ENCODE measurements at places on chromosomes 2 and 18.

DNA sequence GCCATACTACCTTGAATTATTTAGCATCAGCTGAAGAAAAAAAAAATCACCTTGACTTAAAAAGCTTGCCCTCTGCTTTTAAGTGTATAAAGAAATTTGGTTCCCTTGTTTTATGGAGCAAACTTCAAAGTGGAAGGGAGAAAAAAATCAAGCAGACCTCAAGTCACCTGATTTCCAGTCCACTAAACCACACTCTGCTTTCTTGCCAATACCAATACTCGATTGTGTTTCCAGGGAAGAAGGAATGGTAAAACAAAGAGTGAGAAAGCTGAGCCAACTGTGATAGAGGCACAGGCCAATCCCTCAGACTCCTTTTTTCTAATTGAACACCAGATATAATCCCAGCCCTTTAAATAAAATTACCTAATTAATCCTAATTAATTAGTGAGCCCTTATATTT, 587.3 kb downstream of the ARHGAP15 start:
- peaks cover 7% of the 10 kb centered on the region for H3K4me1 ChIP-seq
- no peak overlapping the region for H3K4me3 ChIP-seq
- no peak for DNase-seq
- H3K27me3 ChIP-seq, result no peaks in the 10 kb centered on the region
- H3K27ac ChIP-seq, result peak overlapping the region; percentile 57

DNA sequence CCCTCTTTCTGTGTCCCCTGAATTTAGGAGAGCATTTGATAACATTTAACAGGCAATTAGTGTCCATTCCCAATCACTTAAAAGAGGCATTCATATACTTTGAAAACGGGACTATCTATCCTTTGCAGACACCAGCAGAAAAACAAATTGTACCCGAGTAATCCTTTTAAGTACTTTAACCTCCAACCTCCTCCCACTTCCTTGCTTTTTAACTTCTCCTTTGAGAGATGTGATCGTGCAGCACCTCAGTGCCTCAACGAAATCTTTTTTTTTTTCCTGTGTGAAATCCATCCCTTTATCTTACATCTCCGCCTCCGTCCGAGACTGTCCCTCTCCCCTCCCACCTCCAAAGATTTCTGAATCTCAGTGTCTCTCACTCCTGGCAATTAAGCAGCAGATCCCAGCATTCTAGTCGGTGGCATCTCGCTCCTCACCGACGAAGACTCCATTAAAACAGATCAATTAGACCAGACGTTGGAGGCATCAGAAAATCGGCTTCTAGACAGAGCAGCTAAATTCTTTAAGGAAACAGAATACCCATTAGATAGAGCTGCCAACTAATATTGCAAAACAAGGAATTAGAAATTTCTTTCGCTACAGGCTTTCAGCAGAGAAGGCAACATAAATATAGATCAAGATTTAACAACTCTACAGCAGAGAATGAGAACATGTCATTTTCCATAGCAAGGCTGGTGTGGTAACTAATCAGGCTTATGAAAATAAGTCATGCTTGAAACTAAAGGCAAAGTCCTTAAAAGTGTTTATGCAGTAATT, 1.9 kb upstream of the TMEFF2 start:
- no peaks in the 10 kb centered on the region for H3K36me3 ChIP-seq
- H3K27ac ChIP-seq, result no peak overlapping the region
- peaks cover 89% of the 10 kb centered on the region for H3K27me3 ChIP-seq
- H3K4me3 ChIP-seq, result peak overlapping the region; percentile 34
- DNase-seq, result no peak
- peaks cover 25% of the 10 kb centered on the region for H3K4me1 ChIP-seq

DNA sequence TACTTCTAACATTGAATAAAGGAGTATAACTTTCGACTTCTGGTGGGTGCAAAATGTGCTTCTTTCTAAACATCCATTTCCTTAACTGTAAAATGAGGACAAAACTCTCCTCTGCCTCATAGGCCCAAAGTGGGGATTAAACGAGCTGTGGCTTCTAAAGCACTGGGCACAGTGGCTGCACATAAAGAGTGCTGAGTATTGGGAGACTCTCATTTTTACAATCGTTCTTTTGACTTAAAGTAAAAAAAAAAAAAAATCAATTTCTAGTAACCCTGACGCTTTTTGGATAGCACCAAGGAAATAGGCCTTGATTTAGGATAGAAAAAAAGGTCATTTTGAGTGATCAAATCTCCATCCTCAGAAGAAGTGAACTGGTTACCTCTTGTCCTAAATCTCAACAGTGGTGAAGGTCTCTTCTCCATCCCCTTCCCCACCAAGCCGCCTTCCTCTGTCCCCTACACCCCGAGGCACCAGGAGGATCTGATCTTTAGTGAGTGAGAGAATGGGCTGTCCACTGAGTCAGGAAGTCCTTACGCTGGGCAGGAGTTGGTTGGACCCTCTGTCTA, 161.6 kb downstream of the DDX1 start:
- H3K4me1 ChIP-seq, result no peaks in the 10 kb centered on the region
- no peaks in the 10 kb centered on the region for H3K27me3 ChIP-seq
- no peak for DNase-seq
- no peaks in the 10 kb centered on the region for H3K36me3 ChIP-seq
- no peak overlapping the region for H3K27ac ChIP-seq

GRCh38 chr18:62379051-62379450, 53.9 kb downstream of the TNFRSF11A start:
- H3K4me3 ChIP-seq, result no peak overlapping the region
- no peaks in the 10 kb centered on the region for H3K27me3 ChIP-seq
- H3K27ac ChIP-seq, result no peak overlapping the region
- H3K36me3 ChIP-seq, result no peaks in the 10 kb centered on the region
- DNase-seq, result no peak
- H3K4me1 ChIP-seq, result no peaks in the 10 kb centered on the region

DNA sequence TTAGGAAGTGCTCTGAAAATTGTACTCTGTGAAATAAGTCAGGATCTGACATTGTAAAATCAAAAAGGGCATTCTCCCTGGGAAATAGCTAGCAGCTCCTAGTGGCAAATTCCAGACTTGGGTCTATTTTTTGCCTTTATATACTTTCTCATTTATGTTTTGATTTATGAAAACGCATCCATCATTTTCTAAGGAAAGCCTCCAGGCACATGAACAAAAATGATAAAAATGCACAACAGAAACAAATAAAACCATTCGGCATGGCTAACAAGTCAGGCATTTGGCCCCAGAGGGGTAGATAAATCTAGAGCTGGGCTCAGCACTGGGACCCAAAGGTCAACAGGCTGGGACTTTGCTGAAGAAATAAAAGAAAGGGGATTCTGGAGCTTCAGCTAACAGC, 167.0 kb downstream of the BCL11A start:
- H3K4me1 ChIP-seq, result no peaks in the 10 kb centered on the region
- no peaks in the 10 kb centered on the region for H3K36me3 ChIP-seq
- no peak for DNase-seq
- H3K27ac ChIP-seq, result no peak overlapping the region

DNA sequence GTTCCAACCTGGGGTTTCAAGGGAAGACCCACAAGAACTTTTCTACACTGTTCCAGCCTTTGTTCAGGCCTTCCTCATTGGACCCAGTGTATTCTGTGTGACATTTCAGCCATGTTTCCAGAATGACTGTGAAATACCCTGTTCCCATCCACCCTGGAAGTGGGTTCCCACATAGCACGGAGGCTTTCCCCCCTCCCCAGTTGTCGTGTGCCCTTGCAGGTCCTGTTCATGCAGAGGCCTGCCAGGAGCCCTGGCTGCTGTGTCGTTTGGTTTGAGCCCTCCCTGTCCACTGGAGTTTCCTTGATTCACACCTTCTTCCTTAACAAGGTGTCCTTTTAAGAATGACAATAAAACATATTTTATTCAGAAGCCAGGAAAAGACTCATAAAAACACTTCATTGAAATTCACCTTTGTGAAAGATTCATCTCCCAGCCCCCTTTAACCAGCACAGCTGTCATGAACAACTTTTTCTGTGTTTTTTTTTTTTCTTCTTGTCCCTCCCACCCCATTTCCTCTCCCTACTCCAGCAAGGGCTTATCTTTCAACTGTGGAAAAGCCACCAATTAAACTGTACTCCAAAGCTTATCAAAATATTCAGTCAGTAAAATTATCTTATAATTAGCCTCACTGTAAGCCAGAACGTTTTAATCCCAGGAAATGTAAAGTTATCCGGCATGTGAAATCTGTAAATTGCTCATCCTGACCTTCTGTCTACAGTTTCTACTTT, 106.4 kb downstream of the ACOXL start:
- DNase-seq, result no peak
- no peaks in the 10 kb centered on the region for H3K27me3 ChIP-seq
- no peaks in the 10 kb centered on the region for H3K4me1 ChIP-seq
- no peak overlapping the region for H3K4me3 ChIP-seq
- H3K36me3 ChIP-seq, result no peaks in the 10 kb centered on the region

DNA sequence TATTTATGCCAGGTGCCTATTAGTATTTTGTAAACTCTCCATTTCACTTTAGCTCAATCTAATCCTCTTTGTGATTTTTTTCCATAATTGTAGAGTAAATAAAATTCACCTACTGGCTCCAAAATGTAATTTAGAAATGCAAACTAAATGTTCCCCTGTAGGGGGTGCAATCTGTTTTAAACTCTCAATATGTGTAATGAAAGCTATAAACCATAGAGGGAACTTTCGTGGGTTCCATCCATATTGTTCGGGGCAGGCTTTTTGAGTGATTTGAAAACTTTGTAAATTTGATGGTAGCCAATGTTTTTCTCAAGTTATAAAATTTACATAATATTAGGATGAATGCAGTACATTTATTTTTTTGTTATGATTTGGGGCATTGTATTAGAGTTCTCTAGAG, 49.4 kb downstream of the TSPYL6 start:
- H3K36me3 ChIP-seq, result no peaks in the 10 kb centered on the region
- no peaks in the 10 kb centered on the region for H3K27me3 ChIP-seq

DNA sequence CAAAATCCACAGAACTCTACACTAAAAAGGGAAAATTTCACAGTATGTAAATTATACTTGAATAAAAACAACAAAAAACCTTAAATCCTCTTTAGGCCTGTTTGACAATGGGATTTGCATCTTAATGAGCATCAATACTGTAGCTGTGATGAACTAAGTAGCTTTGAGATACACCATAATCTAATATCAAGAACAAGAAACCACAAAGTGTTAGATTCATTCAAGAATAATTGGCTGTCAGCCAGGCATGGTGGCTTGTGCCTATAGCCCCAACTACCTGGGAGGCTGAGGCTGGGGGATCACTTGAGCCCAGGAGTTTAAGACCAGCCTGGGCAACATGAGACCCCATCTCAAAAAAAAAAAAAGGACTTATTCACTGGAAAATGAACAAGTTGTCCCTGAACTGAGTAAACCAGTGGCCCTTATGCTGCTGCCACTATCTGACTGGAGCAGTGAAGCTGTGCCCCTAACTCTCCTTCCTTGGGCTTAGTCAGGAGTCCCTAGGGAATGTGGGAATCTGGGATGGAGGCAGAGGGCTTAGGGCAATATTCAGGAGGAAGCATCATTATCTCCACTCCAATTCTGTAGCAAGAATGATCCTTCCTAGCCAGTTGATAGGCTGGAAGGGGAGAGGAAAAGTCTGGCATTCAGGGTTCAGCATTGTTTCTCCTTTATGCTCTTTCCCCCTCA, 88.5 kb downstream of the PRKCE start:
- no peaks in the 10 kb centered on the region for H3K4me1 ChIP-seq
- DNase-seq, result no peak
- no peak overlapping the region for H3K4me3 ChIP-seq
- H3K27me3 ChIP-seq, result no peaks in the 10 kb centered on the region
- no peaks in the 10 kb centered on the region for H3K36me3 ChIP-seq

DNA sequence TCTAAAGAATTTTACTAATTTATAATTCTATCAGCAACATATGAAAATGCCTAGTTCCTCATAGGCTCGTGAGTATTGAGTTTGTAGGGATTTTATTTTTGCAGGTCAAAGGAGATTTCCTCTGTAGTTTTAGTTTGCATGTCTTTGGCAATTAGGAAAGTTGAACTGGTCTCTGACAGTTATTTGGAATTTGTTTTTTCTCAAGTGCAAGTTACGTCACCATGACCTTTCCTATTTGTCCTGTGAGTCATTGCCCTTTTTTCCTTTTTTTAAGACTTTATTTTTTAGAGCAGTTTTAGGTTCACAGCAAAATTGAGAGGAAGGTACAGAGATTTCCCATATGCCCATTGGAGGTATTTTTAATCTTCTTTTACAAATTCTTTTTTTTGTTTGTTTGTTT, 29.0 kb downstream of the RAMP1 start:
- H3K36me3 ChIP-seq, result no peaks in the 10 kb centered on the region
- no peak overlapping the region for H3K27ac ChIP-seq
- DNase-seq, result no peak
- no peaks in the 10 kb centered on the region for H3K27me3 ChIP-seq

GRCh38 chr2:224909885-224910573, 132.2 kb downstream of the DOCK10 start:
- H3K27ac ChIP-seq, result peak overlapping the region; percentile 81
- H3K27me3 ChIP-seq, result no peaks in the 10 kb centered on the region
- H3K36me3 ChIP-seq, result no peaks in the 10 kb centered on the region
- no peak overlapping the region for H3K4me3 ChIP-seq
- H3K4me1 ChIP-seq, result peaks cover 18% of the 10 kb centered on the region

GRCh38 chr18:58535340-58536201, 93.3 kb downstream of the ALPK2 start:
- H3K27ac ChIP-seq, result no peak overlapping the region
- H3K27me3 ChIP-seq, result no peaks in the 10 kb centered on the region
- no peaks in the 10 kb centered on the region for H3K36me3 ChIP-seq
- DNase-seq, result no peak
- H3K4me1 ChIP-seq, result no peaks in the 10 kb centered on the region

DNA sequence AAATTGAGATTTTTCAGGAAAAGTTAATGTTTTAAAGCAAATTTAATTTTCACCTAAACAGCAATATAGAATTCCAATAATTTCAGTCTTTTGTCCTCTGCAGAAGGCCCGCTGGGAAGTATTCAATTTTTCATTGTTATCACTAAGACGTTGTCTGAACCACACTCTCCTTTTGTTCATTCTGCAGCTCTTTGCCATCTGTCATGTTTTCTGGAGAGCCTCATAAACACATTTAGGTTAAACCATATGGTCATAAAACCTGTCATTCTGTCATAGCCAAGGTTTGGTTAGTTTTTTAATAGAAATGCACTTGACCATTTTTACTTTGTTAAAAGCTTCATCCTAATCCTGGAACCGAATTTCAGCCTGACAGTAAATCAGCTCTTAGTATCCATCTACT, 54.0 kb upstream of the PGAP1 start:
- no peak for DNase-seq
- peaks cover 20% of the 10 kb centered on the region for H3K4me1 ChIP-seq
- no peaks in the 10 kb centered on the region for H3K36me3 ChIP-seq
- H3K4me3 ChIP-seq, result no peak overlapping the region

DNA sequence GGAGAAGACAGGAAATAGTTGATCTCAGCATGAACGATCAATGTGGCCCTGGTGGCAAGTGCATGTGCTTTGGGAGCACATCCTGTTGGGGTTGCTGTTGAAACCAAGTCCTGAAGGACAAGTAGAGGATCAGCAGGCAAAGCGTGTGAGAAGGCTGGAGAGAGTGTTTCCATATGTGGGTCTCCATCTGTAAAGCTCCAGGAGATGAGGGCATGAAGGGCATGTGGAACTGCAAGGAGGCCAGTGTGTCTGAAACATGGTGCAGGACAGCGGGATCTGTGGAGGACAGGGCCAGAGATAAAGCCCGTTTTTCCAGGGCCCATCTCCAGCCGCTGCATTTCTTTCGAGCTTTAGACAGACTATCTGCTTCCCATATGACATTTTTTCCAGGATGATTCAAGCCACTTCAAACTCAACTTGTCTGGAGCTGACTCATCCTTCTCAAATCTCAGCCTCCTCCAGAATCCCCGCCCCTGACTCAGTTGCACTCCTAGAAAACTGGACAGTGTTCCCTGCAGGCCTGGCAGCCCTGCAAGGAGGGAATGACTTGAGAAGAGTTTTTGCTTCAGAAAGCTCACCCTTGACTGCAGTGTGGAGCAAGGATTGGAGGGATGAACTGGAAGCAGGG, 226.1 kb downstream of the VAPA start:
- H3K27ac ChIP-seq, result peak overlapping the region; percentile 1
- H3K36me3 ChIP-seq, result no peaks in the 10 kb centered on the region
- DNase-seq, result no peak
- H3K27me3 ChIP-seq, result no peaks in the 10 kb centered on the region

Measured in left lung (tissue), 14 donors.